ENCODE measurements at places on chromosomes 6 and 20.

DNA sequence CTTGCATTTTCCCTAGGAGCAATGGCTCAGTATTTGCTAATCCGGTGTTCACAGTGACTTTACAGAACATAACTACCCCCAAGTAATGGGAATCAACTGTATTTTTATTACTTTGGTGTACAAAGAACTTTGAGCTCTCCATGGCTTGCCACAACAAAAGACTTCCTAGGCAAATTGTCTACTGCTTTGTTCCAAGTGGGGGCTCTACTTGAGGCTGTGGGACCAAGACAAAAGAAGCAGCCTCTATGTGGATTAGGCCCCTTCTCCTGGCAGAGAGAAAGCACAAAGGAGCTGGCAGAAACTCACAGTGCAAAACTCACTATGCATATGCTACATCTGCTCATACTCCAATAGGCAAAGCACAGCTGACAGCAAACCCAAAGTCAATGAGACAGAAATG, 853 bp downstream of the WFDC8 start:
- no peak for DNase-seq

DNA sequence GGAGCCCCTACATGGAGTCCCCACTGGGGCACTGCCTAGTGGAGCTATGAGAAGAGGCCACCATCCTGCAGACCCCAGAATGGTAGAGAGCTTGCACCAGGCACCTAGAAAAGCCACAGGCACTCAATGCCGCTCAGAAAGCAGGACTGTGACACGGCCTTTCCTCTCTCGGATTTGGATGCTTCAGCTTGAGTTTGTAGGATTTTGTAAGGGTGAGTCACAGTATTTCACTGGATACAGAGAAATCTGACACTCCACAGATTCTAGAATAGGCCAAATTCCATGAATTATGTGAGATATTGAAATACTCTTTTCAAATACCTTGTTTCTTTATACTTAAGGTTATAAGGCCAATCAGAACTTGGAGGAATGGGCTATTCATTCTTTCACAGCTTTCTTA, 424.5 kb downstream of the HTR1B start:
- no peak for DNase-seq

DNA sequence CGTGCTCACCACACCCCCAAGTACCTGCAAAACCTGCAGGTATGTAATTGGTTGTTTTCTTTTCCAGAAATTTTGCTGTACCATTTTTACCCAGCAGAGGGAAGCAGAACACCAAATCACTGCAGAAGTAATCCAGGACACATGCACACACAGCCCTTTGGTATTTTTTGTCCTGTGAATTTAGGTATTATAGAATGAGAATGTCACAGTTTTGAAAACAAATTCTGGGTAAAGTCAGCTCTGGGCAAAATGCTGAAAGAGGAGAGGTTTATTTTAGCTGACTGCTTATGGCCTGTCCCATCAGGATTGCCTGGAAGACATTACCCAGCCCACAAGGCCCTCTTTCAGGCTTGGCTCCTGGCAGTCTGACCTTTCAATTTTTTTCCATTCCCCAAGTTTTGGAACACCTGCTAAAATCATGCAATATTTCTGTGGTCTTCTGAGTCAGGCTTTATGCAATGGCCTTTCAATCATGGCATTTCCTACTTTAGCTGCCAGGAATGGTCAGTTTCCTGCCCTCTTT, 3.5 kb upstream of the EFHC1 start:
- no peak for DNase-seq

- DNase-seq = no peak
Measured at GRCh38 chr20:63855363-63856097, 5.8 kb upstream of the ABHD16B start.

GRCh38 chr6:167711768-167712730, 114.7 kb upstream of the AFDN start:
- DNase-seq = no peak

- DNase-seq = no peak
Measured at GRCh38 chr6:35046862-35047261, 94.3 kb downstream of the TCP11 start.
